Activated CD4-positive, alpha-beta T cell treated with anti-CD3 and anti-CD28 coated beads for 1 hour (primary cell): ENCODE measurements at places on chromosomes 3 and 15.

GRCh38 chr15:47736143-47736786, 19.0 kb downstream of the SEMA6D start:
- DNase-seq: no peak

DNA sequence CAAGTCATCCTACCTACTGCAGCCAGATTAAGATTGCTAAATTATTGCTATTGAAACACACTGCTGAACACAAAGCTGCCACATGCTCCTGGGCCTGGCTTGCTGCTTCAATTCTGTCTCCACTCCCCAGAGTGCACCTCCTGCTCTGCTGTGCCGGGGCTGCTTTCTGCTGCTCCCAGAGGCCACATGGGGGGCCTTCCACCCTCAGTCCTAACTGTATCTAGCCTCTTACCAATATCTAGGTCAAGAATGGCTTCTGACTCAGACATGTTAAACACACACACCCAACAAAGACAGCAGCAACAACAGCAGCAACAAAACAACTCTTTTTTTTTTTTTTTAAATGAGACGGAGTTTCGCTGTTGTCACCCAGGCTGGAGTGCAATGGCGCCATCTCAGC, 33.0 kb downstream of the MYZAP start:
- DNase-seq: no peak

GRCh38 chr15:48718646-48719045, 73.1 kb upstream of the FBN1 start:
- no peak for DNase-seq

DNA sequence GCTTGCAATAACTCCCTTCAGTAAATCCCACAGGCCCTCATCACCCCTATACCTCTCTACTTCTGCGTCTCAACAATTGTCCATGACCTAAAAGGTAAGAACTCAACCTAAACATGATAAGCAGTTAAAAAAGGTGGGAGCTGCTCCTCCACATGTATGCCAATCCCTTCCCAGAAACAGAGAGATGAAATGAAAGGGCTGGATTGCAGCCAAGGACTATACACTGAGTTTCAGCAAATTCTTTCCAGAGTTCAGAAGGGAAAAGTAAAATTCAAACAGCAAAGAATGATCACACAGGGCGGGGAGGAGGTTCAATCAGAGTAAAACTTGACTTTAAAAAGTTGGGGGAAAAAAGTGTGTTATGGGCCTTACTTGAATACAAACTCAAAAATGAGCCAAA, 27.5 kb downstream of the PLOD2 start:
- no peak for DNase-seq

DNA sequence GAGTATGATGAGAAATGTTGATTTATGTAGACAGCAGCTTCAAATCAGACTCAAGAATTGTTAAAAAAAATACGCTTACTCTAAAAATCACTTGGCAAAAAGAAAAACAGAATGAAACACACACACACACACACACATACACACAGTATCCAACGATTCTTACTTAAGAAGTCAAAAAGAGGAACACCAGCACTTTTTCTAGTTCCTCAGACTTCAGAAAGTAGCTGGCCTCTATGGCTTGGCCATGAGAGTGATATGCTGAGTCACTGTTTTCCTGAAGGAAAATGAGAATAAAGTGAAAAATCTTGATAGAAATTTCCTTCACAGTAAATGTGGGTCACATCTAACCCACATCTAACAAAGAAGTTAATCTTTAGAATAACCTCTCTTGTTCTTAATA, 22.1 kb downstream of the CNTN3 start:
- no peak for DNase-seq

GRCh38 chr15:101037090-101037830, 118.1 kb downstream of the LRRK1 start:
- no peak for DNase-seq

DNA sequence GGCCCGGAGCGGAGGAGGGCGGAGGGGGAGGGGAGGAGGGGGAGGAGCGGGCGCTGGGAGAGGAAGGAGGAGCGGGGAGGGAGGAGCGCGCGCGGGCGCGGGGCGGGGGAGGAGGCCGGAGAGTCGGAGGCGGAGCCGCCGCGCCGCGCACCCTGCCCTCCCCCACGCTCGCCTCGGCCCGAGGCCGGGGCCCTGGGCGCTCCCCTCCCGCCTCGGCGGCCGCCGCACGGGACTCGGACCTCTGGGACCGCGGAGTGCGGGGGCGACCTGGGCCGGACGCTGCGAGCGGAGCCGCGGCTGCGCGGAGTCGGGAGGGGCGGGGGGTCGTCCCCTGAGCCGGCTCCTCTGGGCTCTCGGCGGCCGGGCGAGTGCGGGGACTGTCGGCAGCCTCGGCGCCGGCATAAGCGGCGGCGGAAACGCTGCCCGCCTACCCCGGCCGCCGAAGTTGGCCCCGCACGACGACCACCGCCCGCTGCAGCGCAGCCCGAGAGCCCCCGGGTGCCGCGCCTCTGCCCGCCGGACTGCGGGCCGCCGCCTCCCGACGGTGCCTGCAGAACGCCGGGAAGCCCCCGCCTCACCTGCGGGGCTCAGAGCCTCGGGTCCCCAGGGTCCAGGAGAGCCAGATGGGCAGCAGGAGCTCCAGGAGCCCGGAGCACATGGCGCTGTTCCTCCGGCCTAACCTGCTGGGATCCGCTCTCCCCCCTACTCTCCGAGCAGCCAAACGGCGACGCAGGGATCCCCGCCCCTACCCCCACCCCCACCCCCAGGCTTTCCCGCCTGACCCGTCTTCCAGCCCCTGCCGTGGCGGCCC, 406 bp upstream of the GABRB3 start:
- DNase-seq: no peak

DNA sequence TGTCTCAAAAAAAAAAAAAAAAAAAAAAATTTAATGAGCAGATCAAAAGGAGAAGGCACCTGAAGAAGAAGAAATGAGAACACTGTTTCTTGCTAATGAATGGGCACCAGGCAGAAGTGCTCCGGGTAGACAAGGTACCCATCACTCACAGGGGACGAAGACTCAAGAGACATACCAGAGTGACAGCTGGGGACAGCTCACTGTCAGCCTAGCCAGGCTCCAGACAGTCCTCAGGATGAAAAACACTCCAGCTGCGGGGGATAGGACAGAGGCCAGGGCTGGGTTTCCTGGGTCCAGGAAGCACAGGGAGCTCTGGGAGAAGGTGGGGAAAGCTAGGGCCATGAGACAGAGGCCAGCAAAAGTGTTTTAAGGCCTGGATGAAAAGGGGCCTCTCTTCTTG, 48.5 kb upstream of the PARL start:
- DNase-seq: no peak

DNA sequence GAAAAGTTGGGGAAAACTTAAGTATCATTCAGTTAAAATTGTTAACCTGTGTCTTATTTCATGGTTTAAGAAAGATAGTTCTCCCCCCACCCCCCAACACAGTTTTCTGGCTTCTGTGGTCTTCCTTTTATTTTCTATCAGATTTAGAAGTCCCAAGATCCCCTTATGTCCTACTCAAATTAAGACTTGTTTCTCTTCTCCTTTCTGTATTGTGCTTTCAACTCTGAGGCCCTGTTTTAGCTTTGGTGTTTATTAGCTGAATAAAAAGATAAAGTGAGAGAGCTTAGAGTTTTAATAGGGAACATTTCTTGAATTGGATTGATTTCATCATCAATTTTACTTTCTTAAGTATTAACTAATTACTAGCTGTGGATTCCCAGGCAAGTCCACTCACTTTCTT, 62.6 kb downstream of the AKAP13 start:
- no peak for DNase-seq

DNA sequence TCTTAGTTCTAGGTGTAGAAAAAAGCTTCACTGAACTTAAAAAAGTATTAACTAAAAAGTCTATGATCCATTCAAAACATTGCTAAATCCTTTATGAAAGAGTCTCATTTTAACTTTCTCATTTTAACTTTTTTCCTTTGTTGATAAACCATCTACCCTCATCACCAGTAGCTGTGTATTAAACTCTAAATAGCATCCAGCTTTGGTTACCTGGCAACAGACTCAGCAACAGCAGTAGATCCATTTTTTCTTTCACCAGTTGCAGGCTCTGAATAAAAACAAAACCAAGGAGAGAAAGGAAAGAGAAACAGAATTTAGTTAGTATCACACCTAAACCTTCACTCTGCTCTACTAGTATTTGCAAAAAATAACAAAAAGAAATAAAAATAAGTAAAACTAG, 51.6 kb downstream of the TP53BP1 start:
- no peak for DNase-seq

DNA sequence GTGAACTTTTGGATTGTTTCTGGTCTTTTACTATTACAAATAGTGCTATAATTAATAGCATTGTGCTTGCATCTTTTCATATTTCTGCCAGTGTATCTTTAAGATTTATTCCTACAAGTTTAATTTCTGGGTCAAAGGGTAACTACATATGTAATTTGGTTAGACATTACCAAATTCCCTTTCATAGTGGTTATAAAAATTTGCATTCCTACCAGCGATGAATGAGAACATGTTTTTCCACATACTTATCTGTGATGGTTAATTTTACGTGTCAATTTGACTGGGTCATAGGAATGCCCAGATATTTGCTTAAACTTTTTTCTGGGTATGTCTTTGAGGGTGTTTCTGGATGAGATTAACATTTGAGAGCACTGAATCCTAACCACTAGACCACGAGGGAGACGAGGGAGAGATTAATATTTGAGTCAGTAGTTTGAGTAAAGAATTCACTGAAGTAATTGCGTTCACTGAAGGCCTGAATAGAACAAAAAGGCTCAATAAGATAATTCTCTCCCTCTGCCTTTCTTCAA, 132.3 kb upstream of the NEO1 start:
- no peak for DNase-seq

DNA sequence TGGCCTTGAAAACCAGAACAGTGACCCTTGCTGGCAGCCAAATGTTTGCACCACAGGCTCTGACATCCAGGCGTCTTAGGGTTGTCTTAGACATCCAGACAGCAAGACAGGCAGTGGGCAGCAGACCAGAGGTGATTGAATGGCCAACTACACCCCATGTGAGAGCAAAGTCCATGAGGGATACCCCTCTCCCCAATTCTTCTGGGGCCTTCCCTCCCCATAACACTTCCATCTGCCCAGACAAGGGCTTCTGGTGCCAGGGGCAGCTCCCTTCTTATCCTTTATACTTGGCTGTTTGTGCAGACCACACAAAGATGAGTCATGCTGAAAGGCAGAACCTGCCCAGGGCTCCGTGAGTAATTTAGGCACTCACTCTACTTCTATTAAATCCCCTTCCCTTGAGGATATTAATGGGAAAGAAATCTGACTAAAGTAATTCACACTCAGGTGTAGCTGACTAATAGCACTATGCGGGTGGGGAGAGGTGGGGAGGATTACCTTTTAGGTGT, 257.9 kb downstream of the UACA start:
- no peak for DNase-seq

- no peak for DNase-seq
Measured at GRCh38 chr15:66682246-66682645, 19.8 kb upstream of the SMAD6 start.

GRCh38 chr15:34355241-34355640, 11.8 kb downstream of the LPCAT4 start:
- no peak for DNase-seq

GRCh38 chr3:39519554-39520288, 52.2 kb downstream of the MOBP start:
- no peak for DNase-seq

DNA sequence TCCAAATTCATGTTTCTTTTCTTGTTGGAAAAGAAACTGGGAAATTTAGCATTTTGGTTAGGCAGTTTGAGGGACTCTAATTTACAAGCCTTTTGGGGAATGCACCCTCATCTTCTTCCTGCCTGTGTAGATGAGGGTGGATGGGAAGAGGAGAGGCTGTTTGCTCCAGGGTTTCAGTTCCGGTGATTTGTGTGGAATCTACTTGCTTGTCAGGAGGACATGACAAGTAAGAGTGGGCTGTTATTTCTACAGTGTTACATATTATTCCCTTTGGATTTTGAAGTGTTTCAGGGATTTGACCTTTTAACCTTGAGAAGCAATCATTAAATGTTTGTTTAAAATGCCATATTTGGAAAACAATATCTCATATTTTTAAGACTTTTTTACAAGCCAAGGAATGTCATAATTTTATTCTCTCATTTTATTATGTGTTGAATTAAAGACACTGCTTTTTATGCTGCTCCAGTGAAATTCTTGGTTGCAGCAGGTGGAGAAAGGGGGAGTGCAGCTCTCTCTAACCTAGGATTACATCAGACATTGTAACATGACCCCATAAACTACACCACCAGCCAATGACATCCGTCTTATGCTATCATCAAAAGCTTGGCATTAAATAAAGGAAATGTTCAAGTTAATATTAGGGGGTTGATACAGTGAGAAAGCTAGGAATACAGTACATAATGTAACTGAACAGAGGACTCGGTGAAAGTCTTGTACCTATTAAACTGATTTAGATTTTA, 30.2 kb downstream of the PLAAT1 start:
- DNase-seq: no peak

DNA sequence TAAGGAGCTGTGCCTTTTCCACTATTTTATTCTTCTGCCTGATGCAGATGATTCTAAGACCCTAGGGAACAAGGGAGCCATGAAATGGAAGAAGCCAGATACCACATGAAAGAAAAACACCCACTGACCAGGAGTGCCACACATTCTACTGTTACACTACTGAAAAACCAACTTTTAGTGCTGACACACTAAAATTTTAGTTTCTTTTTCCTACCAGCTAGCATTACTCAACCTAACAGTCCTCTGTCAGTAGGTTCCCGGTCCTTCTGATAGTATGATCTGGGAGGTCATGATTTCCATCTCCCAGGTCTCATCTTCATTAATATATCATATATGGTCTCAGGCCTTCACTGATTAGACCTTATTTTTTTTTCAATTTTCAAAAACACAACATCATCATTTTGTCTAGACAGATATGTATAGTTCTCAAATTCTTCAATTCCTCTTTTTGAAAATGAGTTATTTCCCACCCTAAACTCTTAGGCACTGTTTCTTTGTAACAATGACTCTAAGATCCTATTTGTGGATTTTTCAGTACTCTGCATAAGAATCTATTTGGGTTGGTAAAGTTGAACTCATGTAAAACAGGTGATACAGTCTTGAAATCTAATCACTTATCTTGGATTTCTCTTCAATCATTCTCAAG, 321.8 kb downstream of the CTNNB1 start:
- DNase-seq: no peak

- no peak for DNase-seq
Measured at GRCh38 chr3:182516597-182517336, 276.5 kb upstream of the ATP11B start.

- DNase-seq: no peak
Measured at GRCh38 chr3:151864423-151865101, 8.9 kb upstream of the SUCNR1 start.

- no peak for DNase-seq
Measured at GRCh38 chr15:64379216-64379960, 1.9 kb downstream of the PCLAF start.

GRCh38 chr3:184949251-184949965, 137.4 kb downstream of the VPS8 start:
- no peak for DNase-seq

GRCh38 chr3:69423463-69424155, 37.7 kb upstream of the FRMD4B start:
- DNase-seq: no peak

DNA sequence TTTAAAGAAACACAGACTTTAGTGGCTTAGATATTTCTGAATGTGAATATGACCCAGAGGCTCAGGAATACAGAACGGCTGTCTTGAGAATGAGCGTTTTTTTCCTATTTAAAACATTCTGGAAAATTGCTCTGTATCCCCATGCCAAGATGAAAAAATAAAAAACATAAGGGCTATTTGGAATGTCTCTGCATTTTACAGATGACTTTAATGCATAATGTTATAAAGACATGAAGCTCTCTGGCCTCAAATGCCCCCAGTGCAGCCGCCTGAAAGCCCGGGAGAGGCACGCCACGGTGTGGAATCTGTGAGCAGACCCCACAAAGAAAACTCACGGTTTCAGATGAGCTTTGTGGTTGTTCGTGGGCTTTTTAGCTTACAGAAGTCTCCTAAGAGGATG, 322.5 kb upstream of the ICE2 start:
- no peak for DNase-seq
